ENCODE measurements at places on chromosomes 12 and 14.

GRCh38 chr12:131055596-131056233 lies 102.0 kb downstream of the ADGRD1 start:
- DNase-seq, result no peak

GRCh38 chr14:65864984-65865383 lies 452.5 kb downstream of the FUT8 start:
- no peak for DNase-seq

GRCh38 chr12:46208370-46208769 lies 60.5 kb downstream of the SLC38A1 start:
- no peak for DNase-seq

DNA sequence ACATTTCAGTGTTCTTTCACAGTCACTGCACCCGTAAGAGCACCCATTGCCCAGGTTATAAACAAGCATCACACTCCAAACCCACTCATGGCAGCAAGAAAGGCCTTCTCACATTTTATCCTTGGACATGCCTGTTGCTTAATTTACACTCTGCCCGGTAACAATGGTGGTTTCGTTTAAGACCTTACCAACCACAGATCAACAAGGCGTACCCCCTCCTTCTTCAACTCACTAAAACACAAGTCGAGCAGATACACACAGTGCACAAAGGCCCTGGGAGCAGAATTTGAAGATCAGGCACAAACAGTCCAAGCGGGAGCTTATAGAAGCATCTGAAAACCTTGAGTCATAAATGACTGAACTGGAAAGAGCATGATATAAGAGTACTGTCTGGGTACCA lies 98.1 kb downstream of the GALC start:
- no peak for DNase-seq

DNA sequence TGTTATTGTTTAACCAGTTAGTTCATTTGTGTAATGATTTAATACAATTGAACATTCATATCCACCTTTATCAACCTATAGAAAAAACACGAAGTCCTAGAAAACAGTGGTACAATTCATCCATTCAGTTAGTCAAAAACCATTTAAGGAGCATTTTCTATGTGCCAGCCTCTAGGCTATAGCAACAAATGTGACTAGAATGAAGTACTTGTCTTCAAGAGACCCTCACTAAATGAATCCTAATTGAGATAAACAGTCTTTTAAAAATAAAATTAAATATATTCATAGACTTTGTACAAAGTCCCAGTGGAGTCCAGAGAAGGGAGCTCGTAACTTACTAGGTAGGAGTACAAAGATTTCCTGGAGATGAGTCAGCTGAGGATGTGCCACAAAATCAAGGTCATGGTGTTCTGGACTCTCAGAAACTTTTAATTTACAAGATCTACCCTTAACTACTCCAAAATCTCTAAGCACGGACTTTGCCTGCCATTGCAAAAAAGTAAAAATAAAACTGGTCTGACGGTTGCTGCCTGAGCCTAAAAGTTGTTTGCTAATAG lies 430.7 kb upstream of the DCN start:
- DNase-seq, result no peak

- DNase-seq, result no peak
Observed at GRCh38 chr12:80184926-80185325, 85.6 kb downstream of the OTOGL start.

DNA sequence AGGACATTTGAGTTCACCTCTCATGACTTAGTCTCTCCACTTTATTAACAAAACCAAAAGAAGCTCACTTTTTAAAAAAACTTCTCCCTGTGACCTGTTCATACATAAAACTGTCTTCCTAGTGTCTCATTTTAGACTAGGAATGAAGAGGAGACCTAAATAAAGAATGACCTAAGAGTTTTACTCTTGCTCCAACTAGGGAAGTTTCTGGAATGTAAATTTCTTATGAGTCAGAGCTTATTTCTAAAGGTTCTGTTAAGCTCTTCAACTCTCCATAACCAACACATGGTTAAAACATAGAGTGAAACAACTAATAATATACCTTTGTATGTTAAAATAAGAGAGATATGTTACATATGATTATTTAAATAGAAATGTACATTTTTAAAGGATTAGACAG lies 369.8 kb downstream of the EMP1 start:
- DNase-seq, result no peak

DNA sequence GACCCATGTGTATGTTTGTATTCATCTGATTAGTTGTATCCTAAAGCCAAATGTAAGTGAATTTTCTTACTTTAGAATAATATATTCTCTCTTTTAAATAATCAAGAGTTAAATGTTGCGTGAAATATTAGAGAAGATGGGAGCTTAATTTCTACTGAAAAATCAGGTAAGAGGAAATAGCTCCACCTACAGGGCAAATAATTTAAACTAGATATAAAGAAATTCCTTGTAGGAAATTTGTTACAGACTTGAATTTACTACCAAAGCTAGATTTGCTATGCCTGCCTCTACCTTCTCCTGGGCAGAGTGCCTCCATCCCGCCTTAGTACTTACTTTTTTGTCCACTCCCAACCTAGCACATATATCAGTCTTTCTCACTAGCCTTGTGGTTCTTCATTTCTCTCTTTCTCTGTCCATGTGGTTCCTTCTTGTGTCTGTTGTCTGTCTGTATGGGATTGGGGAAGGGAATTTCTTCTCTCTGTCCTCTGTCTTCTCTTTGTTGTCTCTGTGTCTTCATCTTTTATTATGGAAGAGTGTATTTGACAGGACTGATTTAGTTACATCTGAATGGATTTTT lies 44.7 kb downstream of the PALS1 start:
- no peak for DNase-seq

DNA sequence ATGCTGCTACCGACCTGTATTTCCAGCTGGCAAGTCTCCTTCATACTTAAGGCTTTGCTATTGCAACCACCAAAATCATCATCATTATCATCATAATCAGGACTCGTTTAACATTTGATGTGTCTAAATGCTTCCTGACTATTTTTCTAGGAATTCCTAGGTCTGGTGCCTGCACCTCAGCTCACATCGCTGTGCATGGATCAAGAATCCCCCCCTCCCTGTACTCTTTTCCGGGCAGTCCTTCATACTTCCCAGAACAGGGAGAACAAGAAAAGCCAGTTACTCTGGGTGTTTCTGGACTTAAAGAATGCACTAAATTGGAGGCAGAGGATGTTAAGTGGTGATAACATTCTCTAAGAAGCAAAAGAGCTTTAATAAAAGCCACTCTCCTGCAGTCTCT lies 9.4 kb downstream of the ERP27 start:
- DNase-seq, result no peak

DNA sequence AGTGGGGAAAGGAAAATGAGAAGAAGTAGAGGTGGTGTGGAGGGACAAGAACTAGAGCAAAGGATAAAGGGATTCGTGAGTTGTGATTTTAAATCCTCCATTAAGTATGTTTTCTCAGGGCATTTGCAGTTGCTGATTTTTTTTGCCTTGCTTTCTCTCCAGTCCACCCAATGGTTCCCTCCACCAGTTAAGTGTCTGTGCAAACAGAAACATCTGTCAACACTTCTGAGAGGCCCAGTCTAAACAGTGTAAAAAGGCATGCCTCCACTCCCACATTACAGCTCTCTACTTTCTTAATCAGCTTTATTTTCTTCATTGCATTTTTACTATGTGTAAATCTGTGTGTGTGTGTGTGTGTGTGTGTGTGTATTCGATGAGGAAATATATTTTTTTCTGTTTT lies 141.2 kb downstream of the PPFIA2 start:
- no peak for DNase-seq

DNA sequence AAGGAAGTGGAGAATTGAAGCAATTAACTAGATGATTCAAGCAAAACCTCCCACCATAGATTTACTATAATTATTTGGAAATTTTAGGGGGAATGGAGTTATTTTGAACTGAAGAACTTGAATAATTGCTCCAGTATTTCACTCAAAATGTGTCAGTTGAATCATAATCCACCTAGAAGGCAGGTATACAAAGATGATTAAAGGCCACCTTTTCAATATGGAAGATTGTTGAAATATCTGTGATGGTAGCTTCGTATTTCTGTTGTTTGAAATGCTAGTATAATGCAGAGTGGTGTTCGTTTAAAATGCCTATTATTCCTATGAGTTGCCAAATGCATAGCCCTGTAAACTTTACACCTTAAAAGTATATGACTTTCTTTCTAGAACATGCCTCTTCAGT lies 3.1 kb downstream of the HMGA2 start:
- DNase-seq, result no peak

- no peak for DNase-seq
Observed at GRCh38 chr12:113990250-113991223, 24.4 kb upstream of the RBM19 start.

DNA sequence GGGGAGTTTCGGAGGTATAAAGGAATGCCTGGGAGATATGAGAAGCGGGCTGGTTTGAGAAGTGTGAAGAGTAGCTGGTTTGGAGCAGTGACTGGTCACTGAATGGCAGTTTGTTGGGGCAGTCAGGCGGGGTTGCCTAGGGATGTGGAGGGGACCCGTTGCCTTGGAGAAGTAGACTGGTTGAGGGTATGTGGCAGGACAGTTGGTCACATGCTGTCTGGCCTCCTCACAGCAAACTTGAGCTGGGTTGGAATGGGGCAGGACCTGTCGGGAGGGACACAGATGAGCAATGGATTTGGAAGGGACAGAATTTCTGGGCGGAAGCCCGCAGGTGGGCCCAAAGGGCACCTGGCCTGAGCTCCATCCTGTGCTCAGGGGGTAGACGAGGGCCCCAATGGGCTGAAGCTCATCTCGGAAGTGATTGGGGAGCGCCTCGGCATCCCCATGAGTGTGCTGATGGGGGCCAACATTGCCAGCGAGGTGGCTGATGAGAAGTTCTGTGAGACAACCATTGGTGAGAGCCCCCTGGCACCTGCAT lies 2.2 kb downstream of the GPD1 start:
- no peak for DNase-seq

DNA sequence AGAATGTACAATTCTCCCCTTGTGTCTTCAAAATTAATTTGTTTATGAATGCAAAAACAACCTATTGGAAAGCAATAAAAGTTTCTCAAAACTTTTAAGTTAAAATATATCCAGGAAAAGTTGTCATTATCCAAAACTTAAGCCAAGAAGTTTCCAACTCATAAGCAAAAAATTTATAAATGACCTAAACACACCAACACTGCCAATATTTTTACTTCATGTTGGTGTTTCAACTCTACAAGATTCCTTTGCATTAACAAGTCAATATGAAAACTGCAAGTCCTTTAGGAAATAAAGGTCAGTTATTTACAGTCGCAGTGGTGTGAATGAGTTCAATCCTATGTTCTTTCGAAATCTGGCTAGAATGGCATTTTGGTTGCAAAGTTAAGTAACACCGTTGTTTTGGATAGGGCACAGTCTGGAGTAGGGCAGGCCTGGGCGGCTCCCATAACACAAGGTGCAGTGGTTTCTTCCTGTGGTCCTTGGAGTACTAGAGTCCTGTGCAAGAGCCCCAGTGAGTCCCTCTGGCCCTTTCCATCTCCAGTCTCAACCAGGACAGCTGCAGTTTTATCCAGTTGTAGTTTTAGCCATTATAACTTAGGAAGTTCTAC lies 151.4 kb downstream of the MED13L start:
- no peak for DNase-seq

DNA sequence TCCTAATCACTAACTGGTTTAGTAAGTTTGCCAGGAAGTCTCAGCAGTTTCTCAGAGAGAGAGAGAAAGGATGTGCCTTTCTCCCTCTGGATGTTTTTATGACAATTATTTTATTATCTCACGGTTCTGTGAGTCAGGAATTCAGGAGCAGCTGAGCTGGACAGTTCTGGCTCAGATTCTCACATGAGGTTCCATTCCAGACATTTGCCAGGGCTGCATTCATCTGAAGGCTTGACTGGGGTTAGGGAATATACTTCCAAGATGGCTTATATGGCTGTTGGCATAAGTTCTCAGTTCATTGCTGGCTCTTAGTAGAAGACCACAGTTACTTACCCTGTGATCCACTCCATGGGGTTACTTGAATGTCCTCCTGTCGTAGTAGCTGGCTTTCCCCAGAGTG lies 101.2 kb upstream of the ATF7IP start:
- no peak for DNase-seq

DNA sequence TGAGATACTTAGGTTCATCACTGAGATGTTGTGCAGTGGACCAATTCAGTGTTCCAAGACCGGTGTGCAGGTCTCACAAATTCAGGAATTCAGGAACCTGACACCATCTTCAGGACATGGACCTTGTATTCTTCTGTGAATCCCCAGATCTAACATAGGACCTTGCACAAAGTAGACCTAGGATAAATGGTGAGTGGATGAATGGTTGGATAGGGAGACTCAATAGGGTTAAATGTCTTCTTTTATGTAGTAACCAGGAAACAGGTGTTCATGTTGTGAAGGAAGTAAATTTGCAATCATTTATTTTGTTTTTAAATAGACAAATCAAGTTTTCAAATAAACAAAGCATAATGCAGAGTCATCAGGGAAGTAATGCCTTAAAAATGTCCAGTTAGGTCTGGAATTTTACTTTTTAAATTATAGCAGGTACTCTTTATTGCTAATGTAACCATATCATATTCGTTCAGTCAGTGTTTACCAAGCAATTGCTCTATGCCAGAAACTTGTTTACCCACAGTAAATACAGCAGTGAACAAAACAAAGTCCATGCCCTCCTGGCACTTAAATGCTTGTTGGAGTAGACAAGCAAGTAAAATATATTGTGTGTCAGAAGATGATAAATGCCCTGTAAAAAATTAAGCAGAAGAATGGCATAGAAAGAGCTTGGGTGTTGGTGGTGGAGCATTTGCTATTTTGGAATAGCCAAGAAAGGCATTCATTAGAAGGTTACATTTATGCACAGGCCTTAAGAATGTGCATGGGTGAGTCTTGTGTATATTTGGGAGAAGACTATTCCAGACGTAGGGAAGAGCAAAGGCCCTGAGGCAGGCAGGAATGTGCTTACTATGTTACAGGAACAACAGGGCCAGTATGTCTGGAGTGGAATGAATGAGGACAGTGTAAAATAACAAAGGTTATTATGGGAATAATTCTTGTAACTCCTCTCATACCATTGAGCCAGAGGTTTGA lies 26.3 kb downstream of the RXYLT1 start:
- DNase-seq, result no peak

- no peak for DNase-seq
Observed at GRCh38 chr12:92121826-92122225, 23.8 kb downstream of the BTG1 start.

GRCh38 chr12:64522316-64522715 lies 70.4 kb downstream of the TBK1 start:
- no peak for DNase-seq

GRCh38 chr14:24076302-24076601 lies 4.9 kb downstream of the CPNE6 start:
- DNase-seq, result no peak

DNA sequence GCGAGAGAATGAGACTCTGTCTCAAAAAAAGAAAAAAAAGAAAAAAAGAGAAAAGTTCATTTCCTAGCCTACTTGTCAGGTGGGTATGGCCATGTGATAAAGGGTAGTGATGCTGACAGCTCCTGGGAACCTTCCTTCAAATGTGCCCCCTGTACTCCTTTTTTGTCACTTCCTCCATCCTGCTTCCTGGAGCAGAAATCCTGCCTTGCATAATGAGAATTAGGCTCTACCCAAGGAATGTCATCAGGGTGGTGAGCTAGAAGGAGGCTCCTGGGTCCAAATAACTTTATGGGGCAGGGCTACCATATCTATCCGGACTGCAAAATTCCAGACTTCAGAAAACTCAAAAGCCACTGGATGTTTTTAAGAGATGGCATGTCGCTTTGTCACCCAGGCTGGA lies 27.8 kb upstream of the FBXO34 start:
- DNase-seq, result no peak

Measured in CD4-positive, alpha-beta T cell treated with Interleukin-6 at 100 ng/mL for 8 hours (primary cell).